Activated T-helper 9 cell treated with anti-CD3 and anti-CD28 coated beads, Interleukin-2, amount 50 U/mL, for 16 hours (primary cell): ENCODE measurements at places on chromosomes 5 and 9.

GRCh38 chr9:101376111-101376848, 8.5 kb downstream of the BAAT start:
- no peak for DNase-seq

DNA sequence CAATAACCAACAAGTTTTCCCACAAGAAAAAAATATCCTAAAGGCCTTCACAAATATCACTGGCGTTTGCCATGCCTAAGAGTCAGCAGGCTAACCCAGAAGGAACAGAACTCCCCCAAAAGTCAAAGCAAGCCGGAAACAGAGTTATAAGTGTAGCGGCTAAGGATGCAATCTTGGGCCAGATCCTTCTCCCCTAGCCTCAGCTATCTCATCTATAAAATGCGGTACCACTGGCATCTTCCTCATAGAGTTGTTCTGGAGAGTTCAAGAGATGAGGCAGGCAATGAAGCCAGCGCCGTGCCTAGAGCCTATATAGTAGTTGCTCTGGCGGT, 632 bp downstream of the DPM2 start:
- no peak for DNase-seq

DNA sequence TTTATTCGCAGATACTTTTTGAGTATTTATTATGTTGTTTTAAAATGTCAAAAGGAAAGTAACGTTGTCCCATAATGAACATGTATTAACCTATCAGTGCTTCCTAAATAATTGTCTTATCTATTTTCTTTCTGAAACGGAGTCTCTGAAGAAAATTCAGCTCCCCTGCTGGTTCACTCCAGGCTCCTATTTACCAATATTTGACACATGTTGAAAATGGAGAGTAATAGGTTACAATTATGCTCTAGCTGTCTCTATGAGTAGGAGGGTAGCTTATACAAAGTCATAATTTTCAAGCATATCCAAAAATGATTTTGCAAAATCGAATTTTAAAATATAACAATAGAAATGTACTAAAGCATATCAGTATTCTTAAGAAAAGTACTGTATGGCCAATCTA, 844.1 kb downstream of the CDH18 start:
- DNase-seq: no peak

DNA sequence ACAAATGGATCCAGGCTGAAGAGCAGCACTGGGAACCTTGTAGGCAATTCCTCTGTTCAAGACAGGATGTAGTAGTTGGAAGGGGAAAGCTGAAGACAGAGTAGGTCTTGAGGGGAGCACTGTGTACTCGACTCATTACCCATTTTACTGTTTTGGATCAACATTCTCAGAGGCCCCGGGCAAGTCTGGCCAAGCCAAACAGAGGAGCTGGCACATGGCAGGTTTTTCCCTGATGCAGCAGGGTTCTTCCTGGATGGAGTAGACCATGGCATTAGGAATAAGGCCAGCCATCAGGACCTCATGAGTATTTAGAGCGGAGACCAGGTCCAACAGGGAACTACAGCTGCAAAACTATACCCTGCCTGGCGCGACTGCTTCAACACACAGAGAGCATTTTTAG, 4.4 kb downstream of the SVEP1 start:
- DNase-seq: no peak

GRCh38 chr9:21856301-21857094, 54.1 kb downstream of the MTAP start:
- DNase-seq: no peak

DNA sequence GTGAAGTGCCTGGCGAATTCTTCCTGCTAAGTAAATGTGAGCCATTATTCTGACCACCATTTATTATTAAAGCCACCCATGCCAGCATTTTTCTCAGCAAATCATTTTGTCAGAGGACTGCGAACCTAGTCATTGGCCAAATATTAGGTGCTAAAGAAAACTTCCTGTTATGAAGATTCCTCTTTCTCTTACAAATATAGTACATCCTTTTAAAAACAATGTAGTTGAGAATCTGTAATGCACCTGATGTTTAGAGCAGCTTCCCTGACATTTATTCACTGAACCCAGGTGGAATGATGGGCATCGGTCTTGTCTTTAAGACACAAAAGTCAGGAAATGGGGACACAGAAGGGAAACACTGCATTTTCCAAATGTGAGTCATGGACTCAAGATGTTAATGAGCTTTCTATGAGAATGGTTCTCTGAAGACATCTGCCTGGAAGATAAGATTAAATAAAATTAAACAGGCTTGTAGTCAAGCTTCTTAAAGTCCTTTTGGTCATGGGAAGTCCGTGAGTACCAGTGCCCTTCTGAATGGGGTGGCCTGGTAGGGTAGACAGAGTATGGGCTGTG, 290.6 kb downstream of the FBXL7 start:
- no peak for DNase-seq

GRCh38 chr5:174087783-174088182, 42.3 kb downstream of the NSG2 start:
- DNase-seq: no peak

GRCh38 chr5:56814963-56815657, at the start of gene MAP3K1:
Gene MAP3K1, plus strand, starts transcription at chr5:56815549. Its CDS starts 25 bp downstream, at chr5:56815574.
- DNase-seq: peak; percentile 73

GRCh38 chr5:112917453-112917995, 4.5 kb downstream of the REEP5 start:
- no peak for DNase-seq

DNA sequence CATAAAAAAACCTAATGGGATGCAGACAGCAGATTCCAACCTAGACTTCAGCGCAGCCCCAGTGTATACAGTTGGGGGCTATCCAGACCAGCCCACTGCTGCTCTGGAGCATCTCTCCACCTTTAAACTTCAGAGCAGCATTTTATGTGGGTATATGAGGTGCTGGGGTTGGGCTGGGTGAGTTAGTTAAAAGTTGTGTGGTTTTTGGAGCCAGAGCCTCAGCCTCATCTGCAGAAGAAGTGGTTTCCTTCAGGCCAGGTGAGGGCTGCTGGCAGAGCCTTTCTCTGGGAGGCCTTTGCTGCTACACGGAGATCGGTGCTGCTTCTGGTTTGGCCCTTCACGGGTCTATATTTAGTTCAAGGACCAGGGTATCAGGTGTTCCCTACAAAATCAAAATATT, 228.3 kb downstream of the PDZD2 start:
- no peak for DNase-seq

GRCh38 chr5:80662108-80662507, 7.3 kb upstream of the DHFR start:
- DNase-seq: no peak

DNA sequence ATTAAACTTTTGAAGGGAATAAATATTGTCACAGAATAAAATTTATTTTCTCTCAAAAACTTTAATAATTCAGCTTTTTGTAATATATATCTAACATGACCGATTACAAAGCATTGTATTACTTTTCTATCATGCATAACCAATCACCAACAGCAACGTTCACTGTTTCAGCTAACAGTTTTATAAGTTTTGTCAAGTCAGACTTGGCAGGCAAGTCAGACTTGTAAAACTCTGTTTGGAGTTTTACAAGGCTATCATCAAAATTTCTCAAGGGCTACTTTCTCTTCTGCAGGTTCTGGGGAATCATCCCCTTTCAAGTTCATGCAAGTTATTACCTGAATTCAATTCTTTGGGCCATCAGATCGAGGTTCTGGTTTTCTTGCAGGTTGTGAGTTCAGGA, 347.2 kb downstream of the CTNND2 start:
- DNase-seq: no peak

DNA sequence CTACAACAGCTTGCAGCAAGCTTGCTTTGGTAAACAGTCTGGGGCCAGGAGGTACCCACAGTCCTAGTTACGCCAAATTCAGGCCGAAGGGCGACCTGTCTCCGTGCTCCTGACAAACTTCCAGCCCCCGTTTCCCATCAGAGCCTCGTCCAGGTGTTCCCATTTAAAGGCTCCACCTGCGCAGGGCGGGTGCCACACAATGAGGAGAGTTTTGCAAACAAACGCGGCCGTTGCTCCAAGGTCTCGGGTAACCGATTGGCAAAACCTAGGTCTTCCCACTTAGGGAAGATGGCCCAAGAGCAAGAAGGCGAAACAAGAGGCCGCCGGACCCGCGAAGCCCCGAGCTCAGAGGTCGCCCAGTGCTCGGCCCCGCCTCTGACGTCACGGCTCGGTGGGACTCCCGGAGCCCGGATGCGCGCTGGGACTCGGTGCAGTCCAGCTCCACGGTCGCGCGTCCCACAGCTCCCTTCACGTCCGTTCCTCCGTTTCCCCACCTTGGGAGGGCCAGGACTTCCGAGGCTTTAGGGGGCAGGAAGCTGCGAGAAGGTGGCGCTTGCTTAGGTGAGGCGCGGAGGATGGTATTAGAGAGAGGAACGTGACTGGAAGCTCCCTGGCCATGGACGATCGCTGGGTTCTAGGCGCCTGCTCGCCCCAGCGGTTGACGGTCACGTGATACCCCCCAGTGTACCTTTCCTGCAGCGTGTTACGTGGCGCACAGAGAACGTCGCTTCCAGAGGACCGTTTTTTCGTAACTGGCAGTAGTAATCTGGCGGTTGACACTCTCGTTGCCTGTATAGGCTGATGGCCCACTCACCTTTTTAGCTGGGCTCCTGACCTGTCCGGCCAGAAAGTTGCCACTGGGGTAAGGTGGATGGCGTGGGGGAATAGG, 41.8 kb upstream of the KDM4C start:
- peak; percentile 45 for DNase-seq

- DNase-seq: no peak
Observed at GRCh38 chr5:59790376-59790775, 103.2 kb downstream of the PDE4D start.

DNA sequence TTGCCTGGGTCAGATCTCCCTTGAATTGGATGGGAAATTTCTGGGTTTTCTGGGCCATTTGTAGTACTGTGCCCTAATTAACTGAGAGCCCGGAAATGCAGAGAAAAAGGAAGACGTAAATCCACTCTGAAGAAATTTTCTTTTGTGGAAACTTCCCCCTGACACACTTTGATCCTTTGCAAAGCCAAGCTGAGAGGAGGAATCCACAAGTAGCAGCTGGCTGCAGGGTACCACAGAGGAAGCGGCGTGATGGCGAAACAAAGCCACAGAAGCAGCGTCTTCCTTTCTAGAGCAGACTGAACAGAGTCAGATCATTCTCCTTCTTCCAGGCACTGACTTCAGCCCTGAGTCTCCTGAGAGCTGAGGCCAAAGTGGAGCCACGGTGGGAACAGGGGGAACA, 47.1 kb upstream of the ZNF354A start:
- DNase-seq: no peak

- DNase-seq: no peak
Observed at GRCh38 chr5:139501381-139501780, 18.8 kb upstream of the STING1 start.

DNA sequence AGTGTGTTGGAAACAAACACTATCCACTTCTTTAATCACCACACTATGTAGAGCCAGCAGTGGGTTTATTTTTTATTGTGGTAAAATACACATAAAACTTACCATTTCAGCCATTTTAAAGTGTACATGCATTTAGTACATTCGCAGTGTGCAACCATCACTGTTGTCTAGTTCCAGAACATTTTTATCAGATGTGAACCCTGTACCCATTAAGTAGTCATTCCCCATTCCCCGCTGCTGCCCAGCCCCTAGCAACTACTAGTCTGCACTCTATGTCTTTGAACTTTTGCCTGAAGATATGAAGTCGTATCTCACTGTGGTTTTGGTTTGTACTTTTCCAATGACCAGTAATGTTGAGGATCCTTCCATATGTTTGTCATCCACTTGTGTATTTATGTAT, 30.2 kb upstream of the F2R start:
- no peak for DNase-seq

- no peak for DNase-seq
Observed at GRCh38 chr5:54870271-54870670, 115.1 kb downstream of the ESM1 start.

DNA sequence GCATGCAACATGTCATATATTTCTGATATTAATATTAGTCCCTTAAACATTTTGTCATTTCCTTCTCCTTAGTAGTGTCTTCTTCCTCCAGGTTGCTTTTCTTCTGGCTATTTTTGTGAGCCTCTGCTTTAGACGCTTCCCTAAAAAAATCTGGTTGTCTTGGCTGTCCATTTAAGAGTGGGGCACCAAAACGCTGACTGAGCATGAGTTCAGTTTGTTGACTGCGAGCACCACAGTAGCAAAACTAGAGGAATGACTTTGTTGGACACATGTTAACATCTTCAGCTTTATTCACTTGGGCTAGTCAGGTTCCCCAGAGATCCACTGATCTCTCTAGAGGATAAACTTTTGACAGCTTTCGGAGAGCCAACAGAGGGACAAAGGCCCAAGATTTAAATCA, 19.3 kb upstream of the TEK start:
- no peak for DNase-seq

- no peak for DNase-seq
Observed at GRCh38 chr5:72883850-72884249, 67.4 kb downstream of the TNPO1 start.

GRCh38 chr5:1930501-1930879, 47.8 kb upstream of the IRX4 start:
- no peak for DNase-seq

- DNase-seq: no peak
Observed at GRCh38 chr5:136120529-136120928, 12.1 kb upstream of the SMAD5 start.

DNA sequence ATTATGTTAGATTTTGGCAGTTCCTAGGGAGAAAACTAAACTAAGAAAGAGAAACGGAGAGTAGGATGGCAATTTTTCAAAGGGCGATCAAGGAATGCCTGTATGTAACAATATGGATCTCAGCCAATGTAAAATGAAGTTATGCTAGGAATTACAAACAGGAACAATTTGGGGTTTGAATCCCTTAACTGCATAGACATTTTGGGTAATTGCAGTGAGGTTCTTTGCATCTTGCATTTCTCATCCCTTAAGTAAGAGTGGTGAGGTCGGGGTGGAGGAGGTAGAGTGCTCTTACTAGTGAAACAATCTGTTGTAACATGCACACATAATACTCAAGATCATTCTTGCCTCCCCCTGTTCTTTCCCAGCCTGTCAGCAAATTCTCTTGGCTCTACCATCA, 137.6 kb downstream of the NPR3 start:
- no peak for DNase-seq

GRCh38 chr5:120628156-120628555, 164.1 kb downstream of the PRR16 start:
- DNase-seq: no peak

DNA sequence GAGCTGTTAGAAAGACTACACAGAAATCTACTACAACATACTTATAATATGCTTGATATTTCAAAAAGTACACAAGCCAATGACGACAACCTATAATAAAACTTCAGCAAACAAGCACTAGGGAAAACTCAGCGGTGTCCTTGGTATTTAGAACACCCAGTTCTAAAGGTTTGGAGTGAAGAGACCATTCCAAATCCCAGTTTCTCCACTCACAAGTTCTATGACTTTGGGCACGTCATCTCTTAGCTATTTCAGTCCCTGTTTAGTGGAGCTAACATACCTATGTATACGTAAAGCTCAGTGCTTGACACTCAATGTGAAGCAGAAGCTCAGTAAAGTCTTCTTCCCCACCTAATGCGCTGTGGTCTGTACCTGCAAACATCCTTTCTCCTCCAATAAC, 52.8 kb downstream of the MLLT3 start:
- DNase-seq: no peak

DNA sequence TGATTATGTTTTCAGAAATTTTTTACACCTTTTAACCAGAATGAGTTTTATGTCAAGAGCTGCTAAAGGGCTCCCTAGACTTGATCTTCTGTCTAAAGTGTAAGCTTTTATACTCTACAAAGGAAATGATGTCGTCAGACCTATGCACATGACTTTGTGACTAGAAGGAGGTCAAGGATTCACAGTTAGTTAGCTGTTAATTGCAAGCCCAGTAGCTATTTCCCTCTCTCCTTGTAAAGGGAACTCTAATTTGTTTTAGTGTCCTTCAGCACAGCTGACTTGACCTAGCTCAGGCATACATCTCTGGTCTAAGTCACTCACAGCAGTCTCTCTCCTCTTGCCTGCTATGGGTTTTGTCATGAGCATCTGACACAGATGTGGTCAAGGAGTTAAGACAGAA, 173.5 kb upstream of the NREP start:
- no peak for DNase-seq
